ENCODE measurements at places on chromosomes 7 and 10.

DNA sequence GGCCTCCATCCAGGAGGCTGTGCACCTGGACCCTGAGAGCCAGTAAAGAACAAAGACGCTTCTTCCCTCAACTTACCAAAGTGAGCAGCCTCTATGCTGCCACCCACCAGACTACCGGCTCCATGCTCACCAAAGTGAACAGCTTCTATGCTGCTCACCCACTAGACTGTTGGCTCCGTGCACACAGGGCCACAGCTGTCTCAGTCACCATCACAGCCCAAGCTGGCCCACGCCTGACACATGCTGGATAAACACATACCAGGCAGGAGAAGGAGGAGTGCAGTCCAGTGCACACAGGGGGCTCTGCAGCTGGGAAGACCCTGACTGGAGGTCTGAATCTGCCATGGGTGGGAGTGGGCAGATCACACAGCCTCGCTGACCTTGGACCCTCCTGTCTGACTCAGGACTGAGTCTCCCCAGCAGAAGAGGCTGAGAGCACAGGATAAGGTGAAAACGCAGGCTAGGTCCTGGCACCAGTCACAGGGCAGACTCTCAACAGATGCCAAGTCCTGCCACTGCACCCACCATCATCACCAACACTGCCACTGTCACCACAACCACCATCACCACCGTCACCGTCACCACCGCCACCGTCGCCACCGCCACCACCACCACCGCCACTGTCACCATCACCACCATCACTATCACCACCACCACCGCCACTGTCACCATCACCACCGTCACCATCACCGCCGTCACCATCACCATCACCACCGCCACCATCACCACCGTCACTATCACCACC is 130.9 kb downstream of the MAD1L1 start:
- H3K4me1 ChIP-seq, result peaks cover 14% of the 10 kb centered on the region
- H3K27me3 ChIP-seq, result no peaks in the 10 kb centered on the region
- H3K4me3 ChIP-seq, result no peak overlapping the region

DNA sequence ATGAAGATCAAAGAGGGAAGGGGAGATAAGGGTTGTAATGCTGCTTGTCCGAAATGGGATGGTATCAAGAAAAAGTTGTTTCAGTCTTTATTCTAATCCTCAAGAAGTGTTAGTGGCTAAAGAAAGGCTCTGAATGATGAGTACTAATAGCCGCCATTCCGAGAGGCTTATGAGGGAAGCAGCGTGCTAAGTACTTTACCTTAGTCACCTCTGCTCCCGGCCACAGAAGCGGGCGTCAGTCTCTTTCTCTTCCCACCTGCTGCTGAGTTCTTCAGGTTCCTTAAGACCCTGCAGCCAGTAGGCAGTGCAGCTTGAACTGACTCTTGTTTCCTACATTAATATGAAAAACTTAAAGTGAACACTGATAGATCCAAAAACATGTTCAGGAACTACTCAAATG is 73.1 kb downstream of the EEPD1 start:
- no peak overlapping the region for H3K4me3 ChIP-seq
- DNase-seq, result no peak
- H3K27me3 ChIP-seq, result no peaks in the 10 kb centered on the region
- H3K4me1 ChIP-seq, result peaks cover 11% of the 10 kb centered on the region

- no peaks in the 10 kb centered on the region for H3K36me3 ChIP-seq
- H3K27me3 ChIP-seq, result no peaks in the 10 kb centered on the region
- DNase-seq, result no peak
- no peaks in the 10 kb centered on the region for H3K4me1 ChIP-seq
- H3K27ac ChIP-seq, result no peak overlapping the region
- no peak overlapping the region for H3K4me3 ChIP-seq
These were observed 155.2 kb upstream of the INSYN2A start for GRCh38 chr10:127351542-127351941.

GRCh38 chr7:28296571-28297483 is 115.5 kb upstream of the CREB5 start:
- no peak overlapping the region for H3K4me3 ChIP-seq
- no peak overlapping the region for H3K27ac ChIP-seq
- H3K36me3 ChIP-seq, result no peaks in the 10 kb centered on the region
- H3K4me1 ChIP-seq, result no peaks in the 10 kb centered on the region
- no peak for DNase-seq
- no peaks in the 10 kb centered on the region for H3K27me3 ChIP-seq

- DNase-seq, result peak; percentile 67
- no peaks in the 10 kb centered on the region for H3K27me3 ChIP-seq
- H3K36me3 ChIP-seq, result no peaks in the 10 kb centered on the region
- no peak overlapping the region for H3K27ac ChIP-seq
- H3K4me1 ChIP-seq, result no peaks in the 10 kb centered on the region
These were observed 134.4 kb downstream of the ITGA8 start for GRCh38 chr10:15585303-15585715.

GRCh38 chr10:48682265-48682664 is 2.4 kb upstream of the WDFY4 start:
- DNase-seq, result no peak
- H3K4me3 ChIP-seq, result no peak overlapping the region
- H3K27ac ChIP-seq, result no peak overlapping the region

GRCh38 chr7:88664630-88665233 is 94.8 kb upstream of the ZNF804B start:
- no peaks in the 10 kb centered on the region for H3K27me3 ChIP-seq
- H3K27ac ChIP-seq, result no peak overlapping the region
- H3K4me3 ChIP-seq, result no peak overlapping the region
- DNase-seq, result no peak
- H3K36me3 ChIP-seq, result no peaks in the 10 kb centered on the region
- H3K4me1 ChIP-seq, result no peaks in the 10 kb centered on the region

- no peak overlapping the region for H3K27ac ChIP-seq
- no peaks in the 10 kb centered on the region for H3K36me3 ChIP-seq
- no peaks in the 10 kb centered on the region for H3K4me1 ChIP-seq
These were observed 15.9 kb upstream of the TMEM72 start for GRCh38 chr10:44895280-44895679.

DNA sequence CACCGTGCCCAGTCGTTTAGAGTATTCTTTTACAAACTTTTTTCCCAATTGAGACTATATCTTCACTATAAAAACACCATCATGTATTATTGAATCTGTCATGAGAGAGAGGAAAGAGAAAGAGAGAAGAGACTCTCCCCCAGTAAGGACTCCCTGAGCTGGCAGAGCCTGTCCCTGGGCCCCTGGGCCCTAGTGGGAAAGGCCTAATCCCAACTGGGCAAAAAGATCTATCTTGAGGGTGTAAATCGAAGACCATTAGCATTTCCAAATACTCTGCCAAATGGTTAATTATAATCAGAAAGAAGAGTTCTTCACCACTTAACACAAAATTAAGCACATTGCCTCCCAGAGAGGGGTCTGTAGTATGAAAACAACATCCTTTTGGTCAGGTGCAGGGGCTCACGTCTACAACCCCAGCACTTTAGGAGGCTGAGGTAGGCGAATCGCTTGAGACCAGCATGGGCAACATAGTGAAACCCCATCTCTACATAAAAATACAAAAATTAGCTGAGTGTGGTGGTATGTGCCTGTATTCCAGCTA is 108.2 kb downstream of the SKIDA1 start:
- no peak for DNase-seq
- no peaks in the 10 kb centered on the region for H3K4me1 ChIP-seq
- H3K36me3 ChIP-seq, result no peaks in the 10 kb centered on the region
- no peak overlapping the region for H3K27ac ChIP-seq
- no peaks in the 10 kb centered on the region for H3K27me3 ChIP-seq

DNA sequence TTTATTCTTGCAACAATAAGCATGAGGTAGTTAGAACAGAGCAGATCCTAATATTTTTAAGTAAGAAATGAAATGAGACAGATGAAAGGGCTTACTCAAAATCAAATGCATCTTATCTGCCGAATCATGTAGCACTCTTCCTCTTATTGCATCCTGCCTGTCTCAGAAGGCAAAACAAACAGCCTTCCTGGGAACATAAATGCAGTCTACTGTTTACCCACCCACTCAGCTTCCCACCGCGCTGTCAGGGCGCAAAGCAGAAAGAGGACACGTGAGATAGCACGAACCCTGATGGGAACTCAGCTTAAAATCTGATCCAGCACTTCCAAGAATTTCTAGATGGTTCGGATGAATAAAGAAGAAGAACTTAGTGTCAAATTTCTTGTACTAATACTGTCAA is 114.4 kb upstream of the CDK1 start:
- peak overlapping the region; percentile 53 for H3K27ac ChIP-seq
- peaks cover 11% of the 10 kb centered on the region for H3K4me1 ChIP-seq
- no peaks in the 10 kb centered on the region for H3K36me3 ChIP-seq
- H3K4me3 ChIP-seq, result no peak overlapping the region
- H3K27me3 ChIP-seq, result no peaks in the 10 kb centered on the region
- no peak for DNase-seq

- no peak overlapping the region for H3K27ac ChIP-seq
- DNase-seq, result no peak
- no peak overlapping the region for H3K4me3 ChIP-seq
These were observed 1.1 kb upstream of the NPS start for GRCh38 chr10:127548022-127548421.

- DNase-seq, result peak; percentile 84
- no peaks in the 10 kb centered on the region for H3K36me3 ChIP-seq
- peak overlapping the region; percentile 92 for H3K27ac ChIP-seq
- peak overlapping the region; percentile 89 for H3K4me3 ChIP-seq
- H3K4me1 ChIP-seq, result peaks cover 21% of the 10 kb centered on the region
These were observed 750 bp downstream of the ZNF398 start for GRCh38 chr7:149147752-149148653.

GRCh38 chr7:132272763-132273371 is 303.4 kb downstream of the PLXNA4 start:
- H3K4me1 ChIP-seq, result no peaks in the 10 kb centered on the region
- no peaks in the 10 kb centered on the region for H3K36me3 ChIP-seq
- H3K4me3 ChIP-seq, result no peak overlapping the region
- no peaks in the 10 kb centered on the region for H3K27me3 ChIP-seq

GRCh38 chr7:42831718-42832522 is 80.0 kb downstream of the C7orf25 start:
- peak; percentile 61 for DNase-seq
- no peaks in the 10 kb centered on the region for H3K27me3 ChIP-seq
- H3K4me1 ChIP-seq, result peaks cover 10% of the 10 kb centered on the region
- H3K36me3 ChIP-seq, result no peaks in the 10 kb centered on the region

DNA sequence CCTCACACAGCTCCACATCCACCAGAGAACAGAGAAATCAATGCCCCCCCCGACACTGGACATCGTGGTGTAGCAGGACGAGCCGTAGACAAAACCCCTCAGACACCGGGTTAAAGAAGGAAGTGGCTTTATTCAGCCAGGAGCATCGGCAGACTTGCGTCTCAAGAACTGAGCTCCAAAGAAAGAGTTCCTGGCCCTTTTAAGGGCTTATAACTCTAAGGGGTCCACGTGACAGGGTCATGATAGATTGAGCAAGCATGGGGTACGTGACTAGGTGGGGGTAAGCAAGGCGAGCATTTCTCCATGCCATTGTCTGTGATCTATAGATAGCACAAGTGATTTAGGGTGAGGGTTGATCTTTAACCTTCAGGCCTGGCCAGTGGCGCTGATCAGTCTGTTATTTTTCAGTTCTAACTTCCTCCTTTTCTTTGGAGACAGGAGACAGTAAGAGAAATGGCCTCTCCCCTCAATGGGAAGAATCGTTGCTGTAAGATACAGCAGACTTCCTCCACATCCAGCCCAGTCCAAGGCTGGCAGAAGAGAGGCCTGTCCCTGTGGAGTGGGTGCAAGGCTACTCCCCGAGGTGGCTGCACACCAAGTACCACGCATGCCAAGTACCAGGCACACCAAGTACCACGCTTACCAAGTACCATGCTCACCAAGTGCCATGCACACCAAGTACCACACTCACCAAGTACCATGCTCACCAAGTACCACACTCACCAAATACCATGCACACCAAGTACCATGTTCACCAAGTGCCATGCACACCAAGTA is 19.5 kb upstream of the PPP2R2D start:
- no peaks in the 10 kb centered on the region for H3K36me3 ChIP-seq
- DNase-seq, result peak; percentile 34
- H3K27me3 ChIP-seq, result no peaks in the 10 kb centered on the region
- H3K4me1 ChIP-seq, result no peaks in the 10 kb centered on the region
- no peak overlapping the region for H3K4me3 ChIP-seq
- no peak overlapping the region for H3K27ac ChIP-seq

DNA sequence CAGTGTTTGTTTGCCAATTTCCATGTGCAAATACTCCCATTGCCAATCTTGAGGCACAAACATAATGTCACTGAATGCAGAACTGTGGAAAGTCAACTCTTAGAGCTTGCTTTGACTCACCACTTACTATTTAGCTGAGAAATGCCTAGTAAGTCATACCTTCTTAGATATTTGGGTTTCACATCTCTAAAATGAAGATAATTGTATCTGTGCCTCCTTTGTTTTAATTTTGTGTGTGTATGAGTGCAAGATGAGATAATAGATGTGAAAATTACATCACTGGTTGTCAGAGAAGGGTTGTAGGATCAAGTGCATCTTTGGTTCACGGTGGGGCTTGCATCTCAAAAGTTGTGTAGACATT is 407.5 kb downstream of the INHBA start:
- DNase-seq, result no peak
- no peaks in the 10 kb centered on the region for H3K27me3 ChIP-seq
- H3K4me3 ChIP-seq, result no peak overlapping the region
- no peaks in the 10 kb centered on the region for H3K36me3 ChIP-seq
- no peaks in the 10 kb centered on the region for H3K4me1 ChIP-seq

GRCh38 chr10:61910894-61911293 is 9.4 kb downstream of the ARID5B start:
- no peaks in the 10 kb centered on the region for H3K4me1 ChIP-seq
- no peaks in the 10 kb centered on the region for H3K27me3 ChIP-seq
- H3K4me3 ChIP-seq, result no peak overlapping the region
- no peak for DNase-seq
- H3K36me3 ChIP-seq, result no peaks in the 10 kb centered on the region

- DNase-seq, result no peak
- peak overlapping the region; percentile 59 for H3K27ac ChIP-seq
- no peaks in the 10 kb centered on the region for H3K27me3 ChIP-seq
- H3K4me1 ChIP-seq, result no peaks in the 10 kb centered on the region
- no peaks in the 10 kb centered on the region for H3K36me3 ChIP-seq
- H3K4me3 ChIP-seq, result peak overlapping the region; percentile 51
These were observed 93.3 kb upstream of the AGBL3 start for GRCh38 chr7:134892963-134893362.

- no peak overlapping the region for H3K4me3 ChIP-seq
- H3K36me3 ChIP-seq, result no peaks in the 10 kb centered on the region
- H3K4me1 ChIP-seq, result no peaks in the 10 kb centered on the region
- no peak overlapping the region for H3K27ac ChIP-seq
These were observed 42.9 kb upstream of the TCERG1L start for GRCh38 chr10:131354380-131354779.

All from upper lobe of right lung (tissue), 1 donor.